ENCODE measurements at places on chromosomes 1 and 21.

GRCh38 chr1:28812669-28813468 is 899 bp downstream of the OPRD1 start:
- no peak for DNase-seq

DNA sequence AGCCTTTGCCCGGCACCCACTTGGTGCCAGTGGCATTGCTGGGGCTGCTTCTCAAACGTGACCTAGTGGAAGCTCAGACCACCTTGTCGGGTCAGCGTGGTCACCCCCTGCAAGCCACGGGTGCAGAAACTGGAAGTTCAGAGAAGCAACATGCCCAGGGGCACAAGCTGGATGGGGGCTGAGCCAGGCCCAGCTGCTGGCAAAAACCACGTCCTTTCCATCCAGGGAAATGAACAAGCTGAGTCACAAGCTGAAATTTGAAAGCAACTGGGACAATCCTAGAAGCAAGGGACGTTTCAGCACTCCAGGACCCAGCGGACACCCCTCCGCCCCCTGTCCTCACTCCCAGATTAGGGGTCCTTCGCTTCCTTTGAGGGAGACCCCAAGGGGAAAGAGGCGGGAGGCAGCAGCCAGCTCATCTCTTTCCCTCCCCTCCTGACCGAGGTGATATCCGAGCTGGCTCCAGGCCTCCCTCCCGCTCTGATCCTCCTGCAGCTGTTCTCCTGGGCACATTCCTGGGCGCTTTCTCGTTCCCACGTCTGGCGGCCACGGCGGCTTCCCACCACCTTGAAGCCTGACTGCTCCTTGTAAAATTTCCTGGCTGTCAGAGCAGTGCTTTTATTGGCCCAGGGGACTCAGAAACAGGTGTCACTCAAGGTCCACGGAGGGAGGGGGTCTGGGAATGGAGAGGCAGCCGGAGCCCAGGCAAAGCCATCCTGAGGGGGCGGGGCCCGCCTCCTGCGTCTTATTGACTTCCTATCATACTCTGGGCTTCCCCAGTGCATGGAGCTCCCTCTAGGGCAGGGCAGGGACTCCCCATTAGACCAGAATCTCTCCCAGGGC is 62.8 kb downstream of the PAX7 start:
- no peak for DNase-seq

DNA sequence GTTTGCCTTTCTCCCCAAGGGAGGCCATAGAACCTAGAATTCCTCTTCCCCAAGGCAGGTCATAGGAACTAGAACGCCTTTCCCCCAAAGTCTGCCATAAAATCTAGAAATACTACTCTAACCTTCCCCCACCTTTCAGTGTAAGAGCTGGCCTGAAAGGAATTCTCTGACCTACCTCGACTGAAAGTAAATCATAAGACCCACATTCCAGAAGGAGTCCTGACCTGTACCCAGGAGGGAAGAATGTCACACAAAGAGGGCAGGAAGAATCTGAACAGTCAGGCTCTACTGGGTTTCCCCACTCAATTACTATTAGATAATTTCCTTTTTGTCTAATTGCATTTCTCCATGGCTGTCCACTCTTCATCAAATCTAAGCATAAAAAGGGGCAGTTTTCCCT is 5.7 kb upstream of the ATG4C start:
- DNase-seq = no peak

DNA sequence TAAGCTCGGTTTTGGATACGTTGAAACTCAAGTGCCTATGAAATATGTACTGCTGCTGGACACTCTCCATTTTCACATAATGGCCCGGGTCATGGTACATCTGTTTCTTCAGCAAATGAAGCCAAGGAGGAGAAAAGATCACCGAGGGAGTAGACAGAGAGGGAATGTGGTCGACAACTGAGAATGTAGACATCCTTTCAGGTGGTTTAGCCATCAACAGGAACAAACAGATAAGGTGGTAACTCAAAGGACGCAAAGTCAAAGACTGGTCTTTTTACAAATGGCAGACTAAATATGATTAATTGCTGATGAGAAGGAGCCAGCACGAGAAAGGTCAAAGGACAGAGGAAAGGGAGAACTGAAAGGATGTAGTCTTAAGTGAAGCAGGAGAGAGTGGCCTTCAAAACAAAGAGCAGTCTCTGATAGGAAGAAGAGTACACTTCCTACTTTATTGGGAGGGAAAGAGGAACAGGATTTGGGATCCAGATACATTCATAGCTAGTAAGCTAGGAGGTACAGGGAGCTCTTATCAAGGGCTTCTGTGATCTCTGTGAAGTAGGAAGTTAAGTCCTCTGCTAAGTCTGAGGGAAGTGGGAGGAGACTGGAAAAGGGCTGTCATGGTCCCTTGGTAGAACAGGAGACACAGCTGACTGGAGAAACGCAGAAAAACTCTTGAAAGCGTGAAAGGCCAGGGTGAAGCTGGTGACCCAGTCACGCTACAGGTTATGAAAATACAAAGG is 28.3 kb downstream of the NUP133 start:
- DNase-seq = peak; percentile 16

GRCh38 chr21:35911412-35912191 is 148.7 kb downstream of the SETD4 start:
- DNase-seq = no peak

DNA sequence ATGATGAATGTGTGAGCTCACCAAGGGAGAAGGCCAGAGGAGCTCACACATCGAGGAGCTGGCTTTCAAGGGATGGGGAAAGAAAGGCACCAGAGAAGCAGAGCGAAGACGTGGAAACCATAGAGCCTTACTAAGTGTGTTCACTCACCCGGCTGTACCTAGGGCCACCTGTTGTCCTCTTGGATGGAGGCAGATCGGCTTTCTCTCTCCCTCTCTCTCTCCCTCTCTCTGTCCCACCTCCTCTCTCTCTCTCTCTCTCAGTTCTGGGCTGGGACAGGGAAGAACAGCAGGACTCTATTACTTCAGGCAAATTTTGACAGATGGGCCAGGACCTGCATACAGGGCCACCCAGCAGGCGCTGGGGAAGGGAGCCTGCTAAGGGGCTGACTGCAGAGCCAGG is 64.8 kb downstream of the HIVEP3 start:
- DNase-seq = no peak

DNA sequence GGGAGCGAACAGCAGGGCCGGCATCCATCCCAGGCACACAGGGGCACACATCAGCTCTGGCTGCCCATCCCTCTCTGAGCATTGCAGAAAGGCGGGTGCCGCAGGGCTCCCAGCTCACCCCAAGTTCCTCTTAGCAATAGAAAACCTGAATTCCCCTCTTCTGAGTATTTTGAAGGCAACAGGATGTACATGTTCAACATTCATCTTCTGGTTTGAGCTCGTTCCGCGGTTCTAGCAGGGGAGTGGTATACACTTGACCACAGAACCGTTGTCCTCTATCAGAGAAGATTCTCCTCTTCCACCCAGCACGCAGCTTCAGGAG is 23.6 kb downstream of the ACTA1 start:
- peak; percentile 75 for DNase-seq

GRCh38 chr1:162541619-162542141 is 19.8 kb upstream of the UAP1 start:
- no peak for DNase-seq

- no peak for DNase-seq
Observed at GRCh38 chr1:92244376-92244775, 26.7 kb downstream of the C1orf146 start.

DNA sequence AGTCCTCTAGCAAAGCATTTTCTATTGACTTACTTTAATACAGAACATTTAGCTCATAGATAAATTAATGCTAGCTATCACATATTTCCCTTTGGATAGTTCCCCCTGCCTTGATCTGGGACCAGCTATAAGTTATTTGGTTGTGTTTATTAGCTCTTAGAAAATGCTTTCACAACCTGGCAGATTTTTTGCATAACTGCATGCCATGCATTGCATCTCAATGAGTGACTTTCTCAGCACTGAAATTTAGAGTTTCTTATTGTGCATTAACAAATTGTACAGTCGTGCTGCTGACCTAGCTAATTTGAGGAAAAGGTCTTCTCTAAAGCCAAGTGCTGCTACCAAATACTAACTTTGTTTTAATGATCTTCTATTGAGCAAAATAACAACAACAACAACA is 164.8 kb downstream of the PLPPR5 start:
- no peak for DNase-seq

DNA sequence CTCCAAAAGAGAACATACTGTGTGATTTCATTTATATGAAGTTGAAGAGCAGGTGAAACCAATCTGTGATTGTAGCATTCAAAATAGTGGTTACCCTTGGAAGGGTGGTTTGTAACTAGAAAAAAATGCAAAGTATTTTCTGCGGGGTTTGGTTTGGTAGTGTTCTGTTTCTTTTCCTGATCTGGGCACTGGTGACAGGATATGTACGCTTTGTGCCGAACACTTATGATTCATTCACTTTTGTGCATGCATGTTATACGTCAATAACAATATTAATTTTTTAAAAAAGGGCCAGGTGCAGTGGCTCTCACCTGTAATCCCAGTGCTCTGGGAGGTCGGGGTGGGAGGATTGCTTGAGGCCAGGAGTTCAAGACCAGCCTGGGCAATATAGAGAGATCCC is 63.8 kb downstream of the CD34 start:
- no peak for DNase-seq

DNA sequence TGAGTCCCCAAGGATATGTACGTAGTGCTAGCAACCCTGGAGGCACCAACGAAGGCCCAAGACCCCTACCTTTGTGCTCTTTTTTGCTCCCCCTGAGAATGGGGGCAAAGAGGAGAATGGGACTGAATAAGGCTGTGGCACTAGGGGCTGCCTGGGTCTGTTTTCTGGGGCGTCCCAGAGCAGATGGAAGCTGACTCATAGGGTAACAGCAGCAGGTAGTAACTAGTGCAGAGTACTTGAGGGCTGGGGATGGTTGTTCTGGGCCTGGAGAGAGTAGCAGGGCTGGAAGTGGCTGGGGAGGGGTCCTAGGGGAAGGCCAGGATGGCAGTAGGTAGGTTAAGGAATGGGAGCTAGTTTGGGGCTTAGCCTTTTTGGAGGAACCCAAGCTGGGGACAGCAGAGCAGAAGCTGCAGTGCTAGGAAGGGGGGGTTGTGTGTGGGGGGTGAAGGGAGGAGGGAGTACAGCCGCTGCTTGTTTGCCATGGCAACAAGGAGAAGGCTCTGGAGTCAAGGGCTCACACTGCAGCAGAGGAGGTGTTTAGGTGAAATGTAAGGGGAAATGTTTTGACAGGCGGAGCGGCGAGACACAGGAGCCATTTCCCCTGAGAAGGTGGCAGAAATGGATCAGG is 1.8 kb downstream of the NCDN start:
- DNase-seq = no peak

GRCh38 chr1:185442050-185442449 is 125.0 kb upstream of the IVNS1ABP start:
- no peak for DNase-seq

DNA sequence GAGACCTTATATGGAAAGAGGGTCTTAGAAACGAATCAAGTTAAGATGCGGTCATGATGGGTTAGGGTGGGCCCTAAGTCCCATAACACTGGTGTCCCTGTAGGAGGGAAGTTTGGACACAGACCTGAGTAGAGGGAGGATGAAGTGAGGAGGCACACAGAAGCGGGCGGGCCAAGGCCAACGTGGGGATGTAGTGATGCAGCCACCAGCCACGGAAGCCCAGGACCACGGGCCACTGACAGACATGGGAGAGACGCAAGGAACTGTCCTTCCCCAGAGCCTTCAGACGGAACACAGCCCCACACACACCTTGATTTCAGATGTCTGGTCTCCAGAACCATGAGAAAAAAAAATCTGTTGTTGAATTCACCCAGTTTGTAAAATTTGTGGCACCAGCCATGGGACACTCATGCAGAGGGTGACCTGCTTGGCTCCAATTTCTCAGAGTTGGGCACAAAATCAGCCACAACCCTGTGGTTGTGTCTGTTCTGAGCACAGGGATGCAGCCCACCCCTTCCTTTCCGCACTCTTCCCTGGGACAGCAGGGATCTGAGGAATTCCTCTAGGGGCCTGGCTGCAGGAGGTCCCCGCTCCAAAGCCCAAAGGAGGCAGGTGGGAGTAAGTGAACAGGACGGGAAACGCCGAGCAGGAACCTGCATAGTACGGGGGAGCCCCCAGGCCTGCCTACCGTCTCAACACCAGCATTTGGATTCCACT is 61.1 kb downstream of the RIPK4 start:
- DNase-seq = no peak

GRCh38 chr1:236619398-236619797 is 15.1 kb upstream of the HEATR1 start:
- no peak for DNase-seq

- peak; percentile 57 for DNase-seq
Observed at GRCh38 chr1:119988306-119989062, 81.0 kb downstream of the NOTCH2 start.

GRCh38 chr1:29621826-29622435 is 385.6 kb downstream of the PTPRU start:
- no peak for DNase-seq

- peak; percentile 54 for DNase-seq
Observed at GRCh38 chr1:32240140-32240951, 6.7 kb upstream of the FAM167B start.

DNA sequence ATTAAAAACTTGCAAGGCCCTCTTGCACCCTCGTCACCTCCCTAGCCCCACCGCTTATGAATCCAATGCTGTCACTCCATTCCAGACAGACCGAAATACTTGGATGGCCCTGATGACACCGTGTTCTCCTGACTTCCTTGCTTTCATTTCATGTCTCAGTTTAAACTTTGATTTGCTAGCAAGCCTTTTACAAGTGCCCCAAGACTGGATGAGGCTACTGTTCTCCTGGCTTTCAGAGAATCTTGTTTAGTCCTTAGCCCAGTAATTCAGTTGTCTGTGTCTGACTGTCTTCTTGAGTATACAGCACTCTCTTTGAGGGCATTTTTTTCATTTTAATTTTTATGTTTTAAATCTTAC is 824 bp upstream of the IFI44L start:
- no peak for DNase-seq

DNA sequence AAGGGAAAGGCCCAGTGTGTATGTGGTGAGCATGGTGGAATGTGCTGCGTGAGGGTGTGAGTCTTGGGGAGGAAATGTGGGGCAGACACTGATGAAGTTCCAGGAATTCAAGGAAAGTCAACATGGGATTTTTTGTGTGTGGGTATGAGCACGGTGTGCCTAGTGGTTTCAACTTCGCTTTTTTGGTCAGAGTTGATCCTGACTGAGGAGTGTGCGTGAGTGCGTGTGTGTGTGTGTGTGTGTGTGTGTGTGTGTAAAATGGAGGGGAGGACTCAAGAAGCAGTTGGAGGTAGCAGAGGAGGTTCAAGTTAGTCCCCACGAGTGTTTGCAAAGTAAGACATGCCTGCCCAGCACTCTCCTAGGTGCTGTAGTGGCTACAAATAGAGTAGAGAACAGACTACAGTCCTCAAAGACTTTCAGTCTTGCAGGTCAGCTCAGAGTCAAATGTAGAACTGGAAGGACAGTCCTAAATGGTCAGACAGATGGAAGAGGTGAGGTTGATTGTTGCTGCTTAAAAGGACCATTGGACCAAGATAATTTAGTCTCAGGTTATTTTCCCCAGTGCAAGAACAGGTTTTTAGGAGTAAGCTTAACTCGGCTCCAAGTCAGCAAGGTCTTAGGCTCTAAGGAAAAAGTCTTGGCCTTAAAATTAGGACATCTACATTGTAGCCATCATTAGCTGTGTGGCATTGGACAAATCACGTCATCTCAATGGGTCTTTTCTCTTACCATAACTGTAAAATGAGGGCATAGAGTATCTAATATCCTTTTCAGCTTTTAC is 25.0 kb downstream of the SLAMF1 start:
- peak; percentile 47 for DNase-seq

- peak; percentile 88 for DNase-seq
Observed at GRCh38 chr1:109397581-109398342, at the start of gene SORT1. SORT1 (minus strand) TSS chr1:109397918; CDS start chr1:109397892, 26 bp downstream.

- no peak for DNase-seq
Observed at GRCh38 chr21:16568244-16568643, 838.5 kb downstream of the USP25 start.
